GM10248 (cell line): ENCODE measurements at places on chromosomes 5 and 9.
A peak's percentile ranks its signal among the peaks of the same experiment; 100 is the strongest.

- no peak for DNase-seq
Observed at GRCh38 chr9:115164511-115164974, 46.6 kb upstream of the TNC start.

GRCh38 chr5:128349044-128349858, 188.8 kb downstream of the FBN2 start:
- no peak for DNase-seq

DNA sequence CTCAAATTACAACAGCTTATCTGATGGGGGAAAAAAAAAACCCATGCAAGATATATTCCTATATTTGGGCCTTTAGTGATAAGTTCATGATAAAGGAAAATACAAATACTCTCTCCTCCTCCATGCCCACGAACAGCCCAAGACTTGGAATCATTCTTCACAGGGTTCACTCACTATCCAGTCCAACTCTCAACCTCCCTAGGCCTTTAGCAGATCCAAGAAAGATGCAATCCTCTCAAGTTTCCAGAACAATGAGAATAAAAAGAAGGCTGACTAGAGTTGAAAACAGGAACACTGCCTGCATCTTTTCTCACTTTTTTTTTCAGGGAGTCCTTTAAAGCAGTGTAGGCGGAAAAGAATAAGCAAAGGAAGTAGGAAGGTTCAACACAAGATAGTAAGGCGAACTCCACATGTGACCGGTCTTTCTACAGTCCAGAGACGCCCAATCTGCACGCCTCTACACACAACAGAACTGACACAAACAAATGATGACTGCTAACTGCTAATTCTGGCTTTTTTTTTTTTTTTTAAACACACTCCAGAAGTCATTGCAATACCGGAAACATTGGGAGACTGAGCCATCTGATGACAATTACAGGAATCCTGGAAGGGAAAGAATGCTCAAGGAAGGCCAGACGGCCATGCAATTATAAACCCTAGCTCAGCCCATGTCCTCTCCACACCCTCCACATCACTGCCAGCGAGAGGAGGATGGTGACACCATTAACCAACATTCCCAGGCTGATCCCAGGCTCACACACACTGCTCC, 75.4 kb downstream of the BNC2 start:
- DNase-seq: no peak

- DNase-seq: no peak
Observed at GRCh38 chr9:37953206-37953774, 49.4 kb upstream of the SLC25A51 start.

GRCh38 chr9:120388003-120388855, 191.7 kb downstream of the CDK5RAP2 start:
- DNase-seq: no peak

GRCh38 chr9:71562140-71562539, 206.2 kb downstream of the CEMIP2 start:
- no peak for DNase-seq

DNA sequence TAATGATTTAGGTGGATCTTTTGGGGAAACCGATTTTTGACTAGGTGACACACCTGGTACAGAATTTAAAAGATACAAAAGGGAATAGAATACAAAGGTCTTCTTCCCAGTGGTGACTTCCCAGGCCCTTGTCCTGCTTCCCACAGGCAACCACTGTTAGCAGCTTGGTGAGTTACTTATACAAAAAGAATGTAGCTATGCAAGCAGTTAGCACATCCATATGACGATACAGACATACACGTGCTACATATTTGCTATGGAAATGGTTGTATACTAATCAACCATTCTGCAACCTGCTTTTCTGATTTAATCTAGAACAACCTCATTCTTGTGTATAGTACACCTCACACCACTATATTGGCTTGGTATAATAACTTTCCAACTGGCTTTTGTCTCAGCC, 51.0 kb downstream of the OTULIN start:
- DNase-seq: no peak

GRCh38 chr9:93491593-93492232, 38.3 kb upstream of the FAM120AOS start:
- no peak for DNase-seq

GRCh38 chr5:34771076-34771475, 67.9 kb upstream of the TTC23L start:
- DNase-seq: peak; percentile 21

- DNase-seq: no peak
Observed at GRCh38 chr5:150515446-150515845, 7.5 kb downstream of the NDST1 start.

GRCh38 chr5:14397717-14398116, 183.9 kb upstream of the OTULINL start:
- no peak for DNase-seq

DNA sequence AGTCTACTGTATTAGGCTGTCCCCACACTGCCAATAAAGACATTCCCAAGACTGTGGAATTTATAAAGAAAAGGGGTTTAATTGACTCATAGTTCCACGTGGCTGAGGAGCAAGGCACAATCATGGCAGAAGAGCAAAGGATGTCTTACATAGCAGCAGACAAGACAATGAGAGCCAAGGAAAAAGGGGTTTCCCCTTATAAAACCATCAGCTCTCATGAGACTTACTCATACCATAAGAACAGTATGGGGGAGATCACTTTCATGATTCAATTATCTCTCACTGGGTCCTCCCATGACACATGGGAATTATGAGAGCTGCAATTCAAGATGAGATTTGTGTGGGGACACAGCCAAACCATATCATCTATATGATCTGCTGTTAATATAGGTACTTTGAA, 14.8 kb upstream of the FSTL4 start:
- no peak for DNase-seq

GRCh38 chr5:38456657-38457399, 99.6 kb downstream of the LIFR start:
- DNase-seq: no peak

- DNase-seq: no peak
Observed at GRCh38 chr5:141716009-141716408, 34.0 kb upstream of the ARAP3 start.

GRCh38 chr9:84670138-84671041, 861 bp downstream of the NTRK2 start:
- DNase-seq: peak; percentile 18

GRCh38 chr9:132411091-132411508, 1.1 kb downstream of the CFAP77 start:
- DNase-seq: peak; percentile 75

DNA sequence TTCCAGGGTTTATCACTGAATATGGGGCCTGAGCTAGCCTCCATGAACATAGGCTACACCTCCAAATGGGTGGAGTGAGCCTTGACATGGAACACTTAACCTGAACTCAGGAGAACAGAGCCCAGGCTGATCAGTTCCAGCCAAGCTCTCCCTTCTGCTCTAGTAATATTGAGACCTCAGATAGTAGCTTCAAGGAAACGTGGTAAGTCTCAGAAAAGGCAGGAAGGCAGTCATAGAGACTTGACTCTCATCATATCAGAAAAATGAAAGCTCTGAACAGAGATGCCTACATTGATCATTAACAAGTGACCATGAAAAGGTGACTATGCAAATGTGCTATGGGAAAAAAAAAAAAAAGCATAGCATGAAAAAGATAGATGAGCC, 40.5 kb upstream of the MYO10 start:
- DNase-seq: peak; percentile 30

GRCh38 chr5:73901455-73901854, 275.5 kb downstream of the ARHGEF28 start:
- DNase-seq: no peak

- DNase-seq: no peak
Observed at GRCh38 chr5:14062178-14062577, 81.0 kb upstream of the TRIO start.

DNA sequence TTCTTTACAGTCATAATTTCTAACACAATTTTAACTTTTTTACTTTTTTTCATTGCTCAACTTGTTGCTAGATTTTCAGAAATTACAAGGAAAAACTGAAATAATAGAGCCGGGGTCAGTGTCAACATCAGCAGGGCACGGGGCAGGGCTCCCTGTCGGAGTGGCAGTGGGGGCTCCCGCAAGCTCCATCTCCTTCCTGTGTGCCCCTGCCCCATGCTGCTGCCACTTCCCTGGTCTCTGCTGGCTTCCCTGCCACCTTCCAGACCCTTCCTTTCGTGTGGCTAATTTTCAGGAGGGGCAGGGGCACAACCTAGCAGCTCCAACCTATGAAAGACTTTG, 1.0 kb upstream of the EXOC3 start:
- no peak for DNase-seq

- no peak for DNase-seq
Observed at GRCh38 chr5:172219296-172219695, 25.3 kb downstream of the EFCAB9 start.

- no peak for DNase-seq
Observed at GRCh38 chr9:116724123-116724522, 37.0 kb downstream of the TRIM32 start.

DNA sequence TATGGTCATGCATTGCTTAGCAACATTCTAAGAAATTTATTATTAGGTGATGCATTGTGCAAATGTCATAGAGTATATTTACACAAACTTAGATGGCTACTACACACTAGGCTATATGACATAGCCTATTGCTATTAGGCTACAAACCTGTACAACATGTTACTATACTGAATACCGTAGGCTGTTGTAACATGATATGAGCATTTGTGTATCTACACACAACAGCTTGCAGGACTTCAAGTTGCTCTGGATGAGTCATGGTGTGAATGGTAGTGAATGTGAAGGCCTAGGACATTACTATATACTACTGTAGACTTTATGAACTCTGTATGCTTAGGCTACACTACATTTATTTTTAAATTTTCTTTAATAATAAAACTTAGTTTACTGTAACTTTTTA, 107.2 kb upstream of the MAMDC2 start:
- no peak for DNase-seq

GRCh38 chr9:132531195-132531594, 51.2 kb upstream of the BARHL1 start:
- no peak for DNase-seq

DNA sequence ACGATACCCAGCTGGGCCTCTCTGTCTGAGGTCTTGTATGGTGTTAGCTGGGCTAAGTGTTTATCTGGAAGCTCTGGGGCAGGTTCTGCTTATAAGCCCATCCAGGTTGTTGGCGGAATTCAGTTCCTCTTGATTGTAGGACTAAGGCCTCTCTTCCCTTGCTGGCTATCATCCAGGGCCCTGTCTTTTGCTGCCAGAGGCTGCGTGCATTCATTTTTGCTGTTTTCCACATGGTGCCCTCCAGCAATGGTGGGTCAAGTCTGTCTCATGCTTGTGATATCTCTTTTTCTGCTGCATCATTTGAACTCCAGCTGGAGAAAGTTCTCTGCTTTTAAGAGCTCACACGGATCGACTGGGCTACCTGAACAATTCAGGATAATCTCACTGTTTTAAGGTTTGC, 105.7 kb upstream of the ZNF618 start:
- DNase-seq: no peak

DNA sequence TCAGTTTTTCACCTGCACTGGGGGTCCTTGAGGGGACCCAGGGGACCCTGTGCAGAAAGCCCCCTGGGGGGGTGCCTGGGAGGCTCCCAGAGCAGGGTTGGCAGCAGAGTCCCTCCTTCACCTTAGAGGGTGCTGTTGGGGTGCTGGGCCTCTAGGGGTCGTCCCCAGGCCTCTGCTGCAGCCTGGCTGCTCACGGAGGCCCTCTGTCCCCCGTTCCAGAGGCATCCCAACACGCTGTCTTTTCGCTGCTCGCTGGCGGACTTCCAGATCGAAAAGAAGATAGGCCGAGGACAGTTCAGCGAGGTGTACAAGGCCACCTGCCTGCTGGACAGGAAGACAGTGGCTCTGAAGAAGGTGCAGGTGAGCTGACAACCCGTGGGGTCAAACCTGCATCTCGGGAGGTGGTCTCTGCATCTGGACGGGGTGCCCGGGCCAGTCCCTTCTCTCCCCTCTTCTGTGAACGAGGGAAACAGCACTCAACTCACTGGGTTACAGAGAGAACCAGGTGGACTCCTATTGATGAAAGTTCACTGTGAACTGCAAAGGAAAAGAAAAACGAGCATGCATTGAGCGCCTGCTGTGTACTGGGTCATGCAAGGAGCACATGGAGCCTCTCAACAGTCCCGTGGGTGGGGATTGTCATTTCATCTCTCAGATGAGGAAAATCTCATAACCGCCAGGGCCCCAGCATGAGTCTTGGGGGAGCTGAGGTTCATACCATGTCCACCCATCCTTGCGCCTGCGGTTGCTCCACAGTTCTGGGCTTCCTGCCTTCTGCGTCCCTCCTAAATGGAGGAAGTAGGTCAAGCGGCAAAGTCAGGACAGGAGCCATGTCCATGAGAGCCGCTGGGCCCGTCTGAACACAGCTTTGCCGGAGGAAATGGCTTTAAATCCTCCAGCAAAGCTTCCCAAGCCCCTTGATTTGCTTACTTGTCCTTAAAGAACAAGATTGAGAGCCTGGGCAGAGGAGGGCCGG, 54.8 kb downstream of the NEK6 start:
- DNase-seq: no peak

- no peak for DNase-seq
Observed at GRCh38 chr5:74365723-74366122, 274.8 kb downstream of the ENC1 start.

DNA sequence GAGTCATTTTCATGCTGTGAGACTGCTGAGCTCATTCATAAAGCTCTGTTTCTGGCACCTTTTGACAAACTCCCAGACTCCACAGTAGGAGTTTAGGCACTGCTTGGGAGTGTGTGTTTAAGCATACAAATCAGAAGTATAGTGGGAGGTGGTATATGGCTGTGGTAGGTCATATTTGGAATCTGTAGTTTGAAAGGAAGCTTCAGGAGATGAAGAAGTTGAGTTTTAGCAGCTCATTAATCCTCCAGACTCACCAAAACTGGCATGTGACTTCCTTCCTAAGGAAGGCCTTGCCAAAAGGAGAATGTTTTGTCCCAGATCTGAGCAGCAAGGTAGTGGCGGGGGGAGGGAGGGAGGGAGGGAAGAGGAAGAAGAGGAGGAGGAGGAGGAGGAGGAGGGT, 52.8 kb downstream of the SAXO1 start:
- no peak for DNase-seq

DNA sequence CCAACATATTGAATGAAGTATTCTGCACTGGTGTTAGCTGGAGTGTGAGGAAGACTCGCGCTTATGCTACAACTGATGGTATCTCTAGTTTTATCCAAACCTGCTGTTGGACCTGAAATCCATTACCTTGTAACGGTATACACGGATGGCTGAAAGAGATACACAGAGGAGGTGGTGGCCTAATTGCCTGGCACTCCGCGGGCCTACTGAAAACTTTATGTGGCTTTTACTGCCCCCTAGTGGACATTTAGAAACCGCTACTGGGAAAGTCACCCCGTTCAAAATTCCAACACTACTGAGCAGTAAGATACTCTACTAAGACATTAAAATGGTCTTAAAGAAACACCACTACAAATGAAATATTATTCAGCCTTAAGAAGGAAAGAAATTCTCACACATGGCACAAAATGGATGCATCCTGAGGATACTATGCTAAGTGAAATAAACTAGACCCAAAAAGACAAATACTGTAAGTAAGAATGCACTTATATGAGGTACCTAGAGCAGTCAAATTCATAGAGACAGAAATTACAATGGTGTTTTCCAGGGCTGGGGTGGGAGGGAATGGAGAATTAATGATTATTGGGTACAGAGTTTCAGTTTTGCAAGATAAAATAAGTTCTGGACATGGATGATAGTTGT, 100.4 kb downstream of the TTLL11 start:
- peak; percentile 70 for DNase-seq

- peak; percentile 28 for DNase-seq
Observed at GRCh38 chr5:127011961-127012644, 18.3 kb downstream of the MARCHF3 start.

GRCh38 chr9:115930472-115930871, 223.1 kb upstream of the PAPPA start:
- no peak for DNase-seq
